ENCODE measurements at places on chromosomes 16 and 17. TPM values are rescaled to one million over a fixed set of nuclear protein-coding genes. Genes with fewer than 3 reads are reported as not detected.
A peak's percentile ranks its signal among the peaks of the same experiment; 100 is the strongest.

DNA sequence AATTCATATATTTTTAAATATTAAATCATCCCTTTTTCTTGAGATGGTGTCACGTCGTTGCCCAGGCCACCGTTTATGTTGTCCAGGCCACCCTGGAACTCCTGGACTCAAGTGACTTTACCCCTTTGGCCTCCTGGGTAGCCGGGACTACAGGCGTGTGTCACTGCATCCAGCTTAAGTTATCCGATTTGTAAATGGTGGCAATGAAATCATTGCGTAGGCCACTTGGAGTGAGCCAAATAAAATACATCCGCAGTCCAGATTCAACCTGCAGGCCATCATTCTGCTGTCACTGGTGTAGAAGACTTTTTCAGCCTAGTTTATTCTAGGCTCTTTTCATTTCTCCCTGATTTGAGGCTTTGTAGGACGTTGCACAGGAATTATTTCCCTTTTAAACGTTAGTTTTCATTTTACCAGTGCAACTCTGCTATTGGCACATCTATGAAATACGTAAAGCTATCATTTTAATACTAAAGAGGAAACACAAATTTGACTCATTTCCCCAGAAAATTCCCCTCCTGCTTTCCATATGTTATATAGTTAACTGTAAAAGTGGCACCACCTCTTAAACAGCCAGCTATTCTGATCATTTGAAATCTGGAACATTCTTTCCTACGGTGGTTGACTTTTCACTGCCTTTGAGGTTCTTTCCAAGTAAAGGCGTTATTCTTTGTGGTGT, 449.8 kb downstream of the MAF start:
- no peak overlapping the region for H3K4me3 ChIP-seq
- no peak for DNase-seq
- no peaks in the 10 kb centered on the region for H3K4me1 ChIP-seq
- no peak overlapping the region for H3K27ac ChIP-seq

- no peak overlapping the region for H3K4me3 ChIP-seq
- no peak for DNase-seq
- H3K4me1 ChIP-seq = no peaks in the 10 kb centered on the region
- no peak overlapping the region for H3K27ac ChIP-seq
- H3K36me3 ChIP-seq = no peaks in the 10 kb centered on the region
- no peaks in the 10 kb centered on the region for H3K27me3 ChIP-seq
These were observed 16.4 kb upstream of the HAP1 start for GRCh38 chr17:41750862-41751261.

DNA sequence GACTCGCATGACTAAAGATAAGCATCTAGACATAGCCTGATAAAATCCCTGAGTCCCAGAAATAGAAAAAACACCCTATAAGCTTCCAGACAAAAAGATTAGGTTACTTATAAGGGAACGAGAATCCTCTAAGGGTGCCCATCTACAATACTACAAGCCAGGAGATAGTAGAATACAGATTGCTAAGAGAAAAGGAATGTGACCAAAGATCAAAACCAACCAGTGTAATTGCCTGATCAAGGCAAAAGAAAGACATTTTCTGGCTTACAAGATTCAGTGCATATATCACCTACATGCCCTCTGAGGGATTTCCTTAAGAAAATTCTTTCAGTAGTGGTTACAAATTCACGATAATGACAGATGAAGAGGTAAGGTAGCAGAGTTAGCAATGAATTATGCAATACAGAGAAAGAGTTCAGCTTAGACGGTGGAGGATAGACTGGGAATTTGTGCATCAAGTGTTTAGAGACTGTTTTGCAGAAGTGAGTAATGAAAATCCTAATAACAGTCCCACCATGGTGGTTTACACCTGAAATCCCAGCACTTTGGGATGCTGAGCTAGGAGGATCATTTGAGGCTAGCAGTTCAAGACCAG, 35.0 kb downstream of the BCL7C start:
- no peaks in the 10 kb centered on the region for H3K36me3 ChIP-seq
- H3K4me3 ChIP-seq = no peak overlapping the region
- no peak for DNase-seq
- H3K27ac ChIP-seq = no peak overlapping the region
- H3K27me3 ChIP-seq = no peaks in the 10 kb centered on the region

DNA sequence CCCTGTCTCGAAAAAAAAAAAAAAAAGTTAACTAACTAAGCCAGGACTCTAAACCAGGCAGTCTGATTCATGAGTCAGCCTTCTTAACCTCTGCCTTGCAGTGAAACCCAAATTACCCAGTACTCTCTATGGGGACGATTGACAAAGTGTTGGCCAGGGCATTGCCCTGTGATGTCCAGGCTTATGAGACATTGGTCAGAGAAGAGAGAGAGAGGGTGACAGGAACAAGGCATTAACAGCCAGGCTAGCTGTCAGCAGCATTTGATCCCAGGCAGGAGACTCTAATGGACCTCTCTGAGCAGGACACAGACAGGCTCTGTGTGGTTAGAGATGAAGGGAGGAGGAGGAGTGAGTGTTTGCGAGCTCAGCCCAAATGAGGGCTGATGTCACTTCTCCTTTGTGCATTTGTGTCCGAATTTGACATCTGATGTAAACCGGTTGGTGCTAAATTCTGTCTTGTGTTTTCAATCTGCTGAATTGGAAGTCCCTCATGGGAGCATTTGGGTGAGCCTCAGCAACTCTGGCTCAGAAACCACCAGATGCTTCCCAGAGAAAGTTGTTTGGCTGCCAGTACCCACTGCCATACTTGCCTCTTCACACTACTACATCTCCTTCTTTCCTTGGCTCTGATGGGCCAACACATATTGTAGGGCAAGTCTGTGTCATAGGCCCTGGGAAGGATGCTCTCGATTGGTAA, 4.3 kb upstream of the MYL4 start:
- DNase-seq = no peak
- H3K4me3 ChIP-seq = peak overlapping the region; percentile 45
- H3K4me1 ChIP-seq = peaks cover 44% of the 10 kb centered on the region
- no peaks in the 10 kb centered on the region for H3K36me3 ChIP-seq

DNA sequence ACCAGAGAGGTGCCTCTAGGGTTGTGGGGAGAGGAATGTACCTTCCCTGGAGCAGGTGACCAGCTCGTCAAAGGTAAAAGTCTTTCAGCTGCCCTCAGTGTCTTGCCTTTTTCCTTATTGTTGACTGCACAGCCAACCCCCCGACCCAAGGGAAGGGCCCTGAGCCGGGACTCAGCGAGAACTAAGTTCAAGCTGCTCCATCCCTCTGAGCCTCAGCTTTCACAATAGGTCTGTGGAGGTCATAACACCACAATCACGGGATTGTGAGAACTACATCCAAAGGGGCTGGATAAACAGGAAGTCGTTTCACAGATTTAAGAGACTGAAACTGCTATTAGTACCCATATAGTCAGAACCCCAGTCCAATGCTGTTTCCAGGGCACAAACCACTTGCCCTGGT, 2.6 kb upstream of the KRT36 start:
- H3K4me3 ChIP-seq = no peak overlapping the region
- no peak overlapping the region for H3K27ac ChIP-seq
- H3K36me3 ChIP-seq = no peaks in the 10 kb centered on the region
- H3K4me1 ChIP-seq = peaks cover 9% of the 10 kb centered on the region
- no peak for DNase-seq
- no peaks in the 10 kb centered on the region for H3K27me3 ChIP-seq

GRCh38 chr17:65047941-65048340, 8.6 kb downstream of the GNA13 start:
- H3K36me3 ChIP-seq = peaks cover 31% of the 10 kb centered on the region
- no peak for DNase-seq
- H3K4me1 ChIP-seq = peaks cover 56% of the 10 kb centered on the region

- no peak overlapping the region for H3K4me3 ChIP-seq
- no peak overlapping the region for H3K27ac ChIP-seq
- no peaks in the 10 kb centered on the region for H3K27me3 ChIP-seq
- H3K4me1 ChIP-seq = no peaks in the 10 kb centered on the region
These were observed 101.6 kb downstream of the CCT6B start for GRCh38 chr17:34859652-34860051.

GRCh38 chr17:77400445-77400870, 259.7 kb downstream of the SEC14L1 start:
- DNase-seq = peak; percentile 67
- no peak overlapping the region for H3K27ac ChIP-seq
- H3K4me1 ChIP-seq = peaks cover 59% of the 10 kb centered on the region

- no peaks in the 10 kb centered on the region for H3K27me3 ChIP-seq
- peak overlapping the region; percentile 96 for H3K4me3 ChIP-seq
- H3K27ac ChIP-seq = peak overlapping the region; percentile 85
- DNase-seq = no peak
- peaks cover 29% of the 10 kb centered on the region for H3K4me1 ChIP-seq
These were observed 24.7 kb downstream of the DEF8 start for GRCh38 chr16:89973235-89973634.

DNA sequence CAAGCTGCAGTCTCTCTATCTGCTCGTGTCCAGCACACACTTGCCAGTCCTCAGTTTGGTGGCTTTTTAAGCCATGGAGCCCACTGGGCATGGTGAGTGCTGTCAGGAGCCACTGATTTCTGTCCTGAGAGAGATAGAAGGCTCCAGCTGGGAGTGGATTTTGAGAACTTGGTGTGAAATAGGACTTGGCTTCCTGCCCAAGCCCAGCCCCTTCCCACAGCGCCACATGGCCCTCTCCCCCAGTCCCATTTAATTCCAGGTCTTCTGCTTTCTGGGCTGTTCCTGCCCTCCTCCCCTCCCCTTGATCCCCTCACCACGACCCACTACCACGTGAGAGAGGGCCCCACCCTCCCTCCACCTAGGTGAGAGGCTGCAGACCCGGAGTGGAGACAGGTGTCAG, 14.4 kb upstream of the ABCC3 start:
- H3K27ac ChIP-seq = no peak overlapping the region
- no peak for DNase-seq
- no peak overlapping the region for H3K4me3 ChIP-seq
- no peaks in the 10 kb centered on the region for H3K36me3 ChIP-seq
- peaks cover 3% of the 10 kb centered on the region for H3K27me3 ChIP-seq

DNA sequence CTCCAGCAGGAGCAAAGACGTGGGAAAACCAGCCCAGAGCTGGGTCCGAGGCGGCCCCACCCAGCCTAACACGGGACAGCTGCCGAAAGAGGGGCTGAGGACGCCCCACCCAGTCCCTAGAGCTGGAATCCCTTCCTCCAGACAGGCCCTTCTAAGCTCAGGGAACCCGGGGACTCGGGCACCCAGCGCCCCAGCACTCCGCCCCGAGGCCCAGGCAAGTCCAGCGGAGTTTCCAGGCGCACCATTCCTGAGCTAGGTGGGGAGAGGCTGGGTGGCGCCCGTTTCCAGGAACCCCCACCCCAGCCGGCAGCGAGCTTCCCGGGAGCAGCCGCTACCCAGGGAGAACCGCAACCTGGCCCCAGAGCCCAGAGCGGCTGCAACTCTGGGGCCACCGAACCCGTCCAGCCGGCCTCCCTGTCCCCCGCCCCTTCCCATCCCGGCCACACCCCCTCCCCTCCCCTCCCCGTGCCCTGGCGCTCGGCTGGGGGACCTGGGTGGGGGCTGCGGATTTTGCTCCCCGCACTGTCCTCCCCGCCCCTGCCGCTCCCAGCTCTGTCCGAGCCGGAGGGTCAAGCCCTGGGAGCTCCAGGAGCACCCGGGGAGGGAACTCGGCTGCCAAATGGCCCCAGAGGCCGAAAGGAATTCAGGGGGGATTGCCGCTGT, 536 bp downstream of the TMC6 start:
- H3K27me3 ChIP-seq = no peaks in the 10 kb centered on the region
- H3K27ac ChIP-seq = peak overlapping the region; percentile 87
- DNase-seq = no peak
- H3K4me3 ChIP-seq = peak overlapping the region; percentile 79
- H3K36me3 ChIP-seq = peaks cover 41% of the 10 kb centered on the region

Gene AIPL1
- total RNA-seq = not detected

Gene FGF11
- total RNA-seq = 0.85 TPM

Gene TP53TG3
- total RNA-seq = not detected

Gene EPN3
- total RNA-seq = not detected

Gene RNU2-1
- total RNA-seq = 2,936 TPM

Measured in CD8-positive, alpha-beta memory T cell (primary cell).